ENCODE measurements at places on chromosomes 16 and 17.

- no peak for DNase-seq
These were observed 23.2 kb downstream of the MAP3K14 start for GRCh38 chr17:45293413-45294211.

DNA sequence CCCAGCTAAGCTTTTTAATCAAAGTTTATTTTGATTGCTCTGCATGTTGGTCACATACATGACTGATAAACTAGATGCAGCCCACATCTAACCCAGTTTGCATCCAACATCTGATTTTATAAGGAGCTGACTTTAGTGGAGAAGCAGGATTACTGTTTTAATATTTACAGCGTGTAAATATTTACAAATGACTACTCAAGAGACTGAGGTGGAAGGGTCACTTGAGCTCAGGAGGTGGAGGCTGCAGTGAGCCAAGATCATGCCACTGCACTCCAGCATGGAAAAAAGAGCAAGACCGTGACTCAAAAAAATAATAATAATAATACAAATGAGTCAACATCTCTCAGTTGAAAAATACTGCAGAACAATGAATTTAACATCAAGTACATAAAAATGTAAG is 50.8 kb downstream of the PARN start:
- DNase-seq: no peak

DNA sequence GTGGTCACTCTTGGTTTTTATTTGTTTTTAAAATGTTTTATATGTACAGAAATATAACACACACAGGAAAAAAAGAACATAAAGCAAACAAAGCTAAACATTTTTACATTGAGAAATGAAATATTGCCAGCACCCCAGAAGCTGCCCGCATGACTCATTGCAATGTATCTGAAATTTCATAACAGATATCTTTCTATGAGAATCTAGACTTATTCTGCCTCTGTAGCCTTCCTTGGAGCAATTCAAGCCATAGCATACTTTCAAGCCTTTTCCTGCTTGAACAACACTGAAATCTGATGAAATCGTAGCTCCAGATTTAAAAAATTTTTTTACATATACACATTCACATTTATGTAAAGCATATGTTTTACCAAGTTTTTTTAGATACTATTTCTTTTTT is 86.9 kb downstream of the RBBP6 start:
- no peak for DNase-seq

DNA sequence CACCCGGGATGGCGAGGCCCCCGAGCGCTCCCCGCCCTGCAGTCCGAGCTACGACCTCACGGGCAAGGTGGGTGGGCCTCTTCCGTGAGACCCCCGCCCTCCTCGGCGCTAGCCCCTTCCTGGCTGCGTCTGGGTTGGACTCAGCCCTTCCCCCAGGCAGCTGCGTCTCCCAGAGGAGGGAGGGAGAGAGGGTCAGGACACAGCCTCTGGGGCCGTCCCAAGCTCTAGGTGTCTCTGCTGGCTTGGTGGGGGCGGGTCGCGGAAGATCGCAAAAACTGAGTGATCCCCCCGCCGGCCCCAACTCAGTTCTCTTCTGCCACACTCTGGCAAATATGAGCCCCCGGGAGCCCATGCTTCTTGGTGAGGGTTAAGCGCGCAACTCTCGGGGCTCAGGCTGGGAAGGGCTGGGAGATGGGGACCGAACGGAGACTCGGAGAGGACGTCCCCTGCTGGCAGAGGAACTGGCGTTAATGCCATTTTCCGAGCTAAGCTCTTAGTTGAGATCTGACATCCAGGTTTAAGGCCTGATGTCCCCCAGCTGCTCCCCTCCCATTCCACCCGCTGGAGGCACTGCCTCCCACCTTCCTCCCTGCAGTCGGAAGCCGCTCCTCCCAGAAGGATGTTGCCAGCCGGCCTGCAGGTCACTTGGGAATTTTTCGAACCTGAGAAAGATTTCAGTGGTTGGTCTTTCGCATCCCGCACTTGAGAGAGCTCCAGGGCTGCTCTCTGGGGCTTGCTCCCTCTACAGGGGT is 419 bp downstream of the RAB37 start:
- no peak for DNase-seq

DNA sequence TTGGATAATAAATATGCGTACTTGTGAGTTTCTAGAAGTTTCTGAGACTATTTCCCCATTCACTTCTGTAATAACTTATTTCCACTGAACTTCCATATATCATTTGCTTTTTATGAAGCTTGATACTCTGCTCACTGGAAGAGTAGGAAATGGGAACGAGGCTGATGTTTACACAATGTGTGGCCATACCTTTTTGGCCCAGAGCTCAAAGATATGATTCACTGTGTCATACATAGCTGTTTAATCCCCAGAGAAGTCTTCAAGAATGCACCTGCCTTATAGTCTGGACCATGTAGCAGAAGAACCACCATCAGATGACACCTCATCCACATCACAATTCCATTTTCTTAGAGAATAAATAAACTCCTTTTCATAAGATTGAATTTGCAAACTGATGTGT is 40.3 kb upstream of the TEKT3 start:
- DNase-seq: no peak

- no peak for DNase-seq
These were observed 68.1 kb downstream of the TMEM132E start for GRCh38 chr17:34647511-34647910.

- no peak for DNase-seq
These were observed 243.9 kb upstream of the RBFOX1 start for GRCh38 chr16:7088711-7089110.

GRCh38 chr17:60496041-60496440 is 30.0 kb downstream of the APPBP2 start:
- DNase-seq: no peak

DNA sequence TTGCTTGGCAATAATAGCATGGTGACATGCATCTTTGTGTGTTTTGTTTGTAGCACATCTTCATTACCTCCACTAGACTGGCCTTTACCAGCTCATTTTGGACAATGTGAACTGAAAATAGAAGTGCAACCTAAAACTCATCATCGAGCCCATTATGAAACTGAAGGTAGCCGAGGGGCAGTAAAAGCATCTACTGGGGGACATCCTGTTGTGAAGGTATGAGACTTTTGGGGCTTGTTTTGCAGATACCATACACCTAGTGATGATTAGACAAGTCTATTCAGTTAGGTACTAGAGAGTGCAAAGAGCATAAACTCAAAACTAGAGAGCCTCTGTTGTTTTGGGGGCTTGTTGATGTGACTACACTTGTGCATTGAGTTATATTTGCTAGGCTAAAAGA is 41.2 kb downstream of the NFATC3 start:
- no peak for DNase-seq

- no peak for DNase-seq
These were observed 37.2 kb upstream of the ULK2 start for GRCh38 chr17:19904924-19905323.

GRCh38 chr17:36463916-36464764 is 22.3 kb upstream of the ZNHIT3 start:
- DNase-seq: no peak

GRCh38 chr17:75751676-75752404 is 13.2 kb downstream of the GALK1 start:
- no peak for DNase-seq

- no peak for DNase-seq
These were observed 2.2 kb downstream of the CD300H start for GRCh38 chr17:74565126-74565525.

DNA sequence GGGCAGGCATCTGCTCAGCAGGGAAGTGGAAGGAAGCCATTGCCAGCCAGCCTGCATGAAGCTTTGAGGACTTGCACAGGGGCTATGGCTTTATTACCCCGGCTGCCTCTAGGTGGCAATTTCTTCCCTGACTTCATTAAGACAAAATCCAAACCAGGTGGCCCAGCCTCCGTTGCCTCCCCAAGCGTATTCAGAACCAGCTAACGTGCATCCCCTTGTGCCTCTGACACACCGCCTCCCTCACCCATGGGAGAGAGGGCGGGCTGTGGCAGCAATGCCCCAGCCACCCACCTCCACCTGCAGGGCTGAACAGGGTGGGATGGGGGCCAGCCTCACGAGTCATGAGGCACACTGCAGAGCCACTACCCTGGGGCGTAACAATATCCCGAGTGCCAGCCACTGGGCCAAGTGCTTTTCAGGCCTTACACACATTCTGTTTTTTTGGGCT is 6.8 kb downstream of the KIFC3 start:
- no peak for DNase-seq

GRCh38 chr17:68491381-68492231 is 20.6 kb upstream of the PRKAR1A start:
- no peak for DNase-seq

DNA sequence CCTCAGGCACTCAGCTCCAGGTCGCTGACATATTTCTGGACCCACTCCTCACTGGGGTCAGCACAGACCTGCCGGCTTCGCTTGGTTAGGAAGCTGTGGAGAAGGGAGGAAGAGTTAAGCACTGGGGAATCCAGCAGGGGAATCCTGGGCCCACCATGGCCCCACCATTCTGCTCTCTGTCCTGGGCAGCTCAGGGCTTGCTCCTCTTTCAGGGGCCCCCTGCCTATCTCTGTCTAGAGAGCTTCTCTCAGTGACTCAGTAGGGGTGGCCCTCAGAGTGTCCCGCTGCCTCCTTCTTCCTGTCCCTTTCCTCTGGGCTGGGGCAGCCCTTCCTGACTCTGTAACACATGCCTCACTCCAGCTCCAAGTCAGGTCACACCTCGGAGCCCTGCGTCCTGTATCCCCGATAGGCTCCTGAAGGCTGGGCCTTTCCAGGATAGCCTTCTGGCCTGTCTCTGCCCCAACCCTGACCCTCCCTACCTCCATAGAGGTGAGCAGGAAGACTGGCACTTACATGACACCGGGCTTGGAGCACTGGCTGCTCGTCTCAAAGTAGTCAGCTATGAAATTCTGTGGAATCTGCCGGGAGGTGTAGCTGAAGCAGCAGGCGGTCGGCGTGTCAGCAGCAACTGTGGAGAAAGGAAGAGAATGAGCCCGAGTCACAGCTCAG is 1.1 kb downstream of the CCL3 start:
- no peak for DNase-seq

DNA sequence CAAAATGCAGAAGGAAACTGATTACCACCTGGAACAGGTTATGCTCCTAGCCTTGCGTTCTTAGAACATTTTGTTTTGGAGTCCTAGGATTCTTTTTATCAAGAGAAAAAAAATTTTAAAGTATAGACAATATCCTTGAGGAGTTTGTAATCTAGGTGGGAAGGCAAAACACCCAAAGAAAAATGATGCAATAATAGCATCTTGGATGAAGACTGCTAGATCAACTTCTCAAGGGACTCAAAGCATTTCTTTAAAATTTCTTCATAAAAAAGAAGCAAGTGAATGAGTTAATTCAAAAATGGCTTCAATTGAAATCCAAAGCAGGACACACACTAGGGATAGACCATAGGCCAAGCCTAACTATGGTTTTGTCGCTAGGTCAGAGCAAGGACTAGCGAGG is 515.8 kb upstream of the ZFHX3 start:
- DNase-seq: no peak

DNA sequence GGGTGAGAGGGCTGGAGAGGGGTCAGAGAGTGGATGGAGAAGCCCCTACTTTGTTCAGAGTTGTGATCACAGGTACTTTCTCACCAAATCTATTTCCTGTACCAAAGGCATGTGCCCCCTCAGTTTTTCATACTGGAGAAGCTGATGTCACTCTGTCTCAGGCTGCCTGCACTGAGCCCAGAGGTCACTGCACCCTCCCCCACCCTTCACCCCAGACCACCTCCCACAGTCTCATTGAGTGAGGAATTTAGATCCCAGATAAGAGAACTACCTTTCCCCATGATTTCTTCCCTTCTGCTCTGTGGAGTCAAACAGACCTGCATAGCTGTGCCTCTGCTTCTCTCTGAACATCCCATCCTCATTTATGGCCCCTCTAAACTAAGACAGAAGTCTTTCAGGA is 140.0 kb upstream of the IRX6 start:
- DNase-seq: no peak

GRCh38 chr16:85316321-85316919 is 204.1 kb upstream of the CIBAR2 start:
- no peak for DNase-seq

DNA sequence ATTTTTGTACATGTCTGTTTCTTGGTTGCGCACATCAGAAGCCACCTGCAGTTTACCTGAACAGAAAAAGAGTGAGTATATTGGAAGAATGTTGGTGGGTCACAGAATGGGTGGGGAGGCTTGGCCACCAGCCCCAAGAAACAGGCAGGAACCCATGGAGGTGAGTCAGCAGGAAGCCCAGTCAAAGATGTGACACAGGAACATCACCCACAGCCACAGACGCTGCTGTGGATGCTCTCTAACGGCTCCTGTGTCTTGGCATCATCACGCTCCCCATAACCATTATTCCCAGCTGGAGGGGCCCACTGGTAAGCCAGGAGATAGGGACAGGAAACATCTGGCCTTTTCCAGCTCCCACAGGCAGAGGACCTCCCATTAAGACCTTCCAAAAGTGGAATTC is 94.0 kb upstream of the WSB1 start:
- no peak for DNase-seq

DNA sequence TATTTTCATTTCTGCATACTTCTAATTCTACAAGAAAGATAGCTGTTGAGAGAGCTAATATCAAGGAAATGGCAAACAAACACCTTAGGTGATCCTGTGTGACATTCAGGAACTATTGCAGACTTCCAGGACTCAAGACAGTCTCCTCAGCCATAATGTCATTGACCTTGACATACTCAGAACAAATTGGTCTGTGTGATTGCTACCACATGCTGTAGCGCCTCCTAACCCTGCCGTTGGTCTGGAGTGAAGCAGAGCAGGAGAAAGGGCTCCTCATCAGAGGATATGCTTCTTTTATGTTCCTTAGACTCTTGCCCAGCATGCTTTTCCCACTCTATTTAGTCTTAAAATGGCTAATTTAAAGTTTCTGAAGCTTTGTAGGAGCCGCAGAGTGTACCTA is 194.2 kb upstream of the TBX2 start:
- no peak for DNase-seq

DNA sequence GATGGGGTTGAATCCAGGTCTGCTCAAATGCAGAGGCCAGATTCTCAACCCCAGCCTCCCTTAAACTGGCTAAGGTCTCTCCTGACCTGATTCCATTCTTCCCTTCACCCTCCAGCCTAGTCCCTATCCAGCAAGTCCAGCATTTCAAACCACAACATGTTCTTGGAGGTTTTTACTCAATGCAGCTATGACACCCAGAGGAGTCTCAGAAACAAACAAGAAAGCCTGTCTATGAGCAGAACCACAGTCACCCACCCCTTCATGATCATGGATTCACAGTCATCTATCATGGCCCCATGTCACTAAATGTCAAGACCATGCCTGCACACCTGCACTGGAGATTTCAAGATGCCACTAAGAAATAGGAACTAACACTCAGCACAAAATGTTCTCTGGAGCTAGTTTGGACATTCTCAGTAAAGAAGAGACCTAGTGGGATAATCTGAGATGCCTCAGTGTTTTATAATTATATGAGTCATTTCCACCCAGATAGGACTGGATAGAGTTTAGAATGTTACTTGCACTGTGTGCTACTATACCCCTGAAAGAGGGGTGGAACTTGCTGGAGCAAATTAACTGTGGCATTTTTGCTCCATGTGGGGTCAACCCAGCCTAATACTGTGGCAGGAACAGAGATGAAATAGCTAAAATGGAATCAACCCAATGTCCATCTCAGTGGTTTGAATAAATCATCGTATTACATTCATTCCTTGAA is 9.5 kb upstream of the METTL22 start:
- DNase-seq: no peak

All from stimulated activated CD8-positive, alpha-beta memory T cell treated with anti-CD3 and anti-CD28 coated beads, Interleukin-7, amount 100 ng/mL, for 4 hours (primary cell).